ENCODE measurements at places on chromosomes 5 and 9.

DNA sequence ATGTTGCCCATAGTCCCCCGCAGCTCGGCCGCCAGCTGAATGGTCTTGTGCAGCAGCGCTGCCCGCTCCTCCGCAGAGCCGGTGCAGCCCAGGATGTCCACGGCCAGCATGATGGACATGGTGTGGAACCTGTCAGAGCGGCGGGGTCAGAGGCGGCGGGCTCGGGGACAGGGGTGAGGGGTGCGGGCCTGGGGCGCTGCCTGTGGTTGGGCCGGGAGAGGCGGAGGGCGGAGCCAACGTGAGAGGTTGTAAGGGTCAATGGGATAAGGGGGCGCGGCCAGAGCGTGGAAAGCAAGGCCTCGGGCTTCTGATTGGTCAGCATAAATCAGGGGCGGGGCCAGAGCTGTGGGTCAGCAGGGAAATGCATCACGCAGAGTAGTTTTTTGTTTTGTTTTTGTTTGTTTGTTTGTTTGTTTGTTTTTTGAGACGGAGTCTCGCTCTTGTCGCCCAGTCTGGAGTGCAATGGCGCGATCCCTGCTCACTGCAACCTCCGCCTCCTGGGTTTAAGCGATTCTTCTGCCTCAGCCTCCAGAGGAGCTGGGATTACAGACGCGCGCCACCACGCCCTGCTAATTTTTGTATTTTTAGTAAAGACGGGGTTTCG is 6.8 kb upstream of the TOR2A start:
- peak; percentile 91 for DNase-seq

DNA sequence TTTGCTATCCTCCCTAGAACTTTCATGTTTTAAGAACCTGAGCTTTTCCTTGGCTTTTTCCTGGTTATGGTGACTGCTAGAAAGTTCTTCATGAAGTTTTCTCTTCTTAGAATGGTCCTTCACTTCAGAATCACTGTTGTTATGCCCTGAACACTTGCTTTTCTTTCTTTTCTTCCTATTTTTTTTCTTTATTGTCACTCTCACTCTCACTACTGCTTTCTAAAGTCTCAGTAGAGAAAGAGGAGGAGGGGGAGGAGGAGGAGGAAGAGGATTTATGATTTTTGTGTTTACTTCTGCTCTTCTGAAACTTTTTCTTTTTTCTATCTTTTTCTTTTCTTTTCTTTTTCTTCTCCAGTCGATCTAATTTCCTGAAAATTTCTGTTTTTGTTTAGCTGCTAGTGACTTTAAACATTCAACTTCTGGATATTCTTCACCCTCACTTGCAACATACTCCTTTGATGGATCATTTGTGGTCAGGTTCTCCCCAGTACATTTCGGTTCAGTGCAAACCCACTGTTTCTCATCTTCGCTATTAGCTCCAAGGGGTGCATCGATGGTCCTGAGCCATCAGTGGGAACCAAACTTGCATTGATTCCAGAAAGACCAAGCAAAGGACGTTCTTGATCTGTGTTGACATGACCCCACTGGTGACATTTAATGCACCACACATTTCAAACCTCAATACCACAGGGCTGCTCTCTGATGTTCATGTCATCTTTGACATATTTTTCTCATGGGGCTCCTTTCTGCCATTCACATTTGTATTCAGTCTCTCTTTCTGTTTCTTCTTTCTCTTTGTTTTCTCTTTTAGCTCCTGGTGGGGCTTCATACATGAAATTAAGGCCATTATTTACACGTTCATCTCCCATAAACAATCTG is 81.6 kb upstream of the HAND1 start:
- no peak for DNase-seq

GRCh38 chr5:36723912-36724311 is 117.5 kb downstream of the SLC1A3 start:
- DNase-seq = no peak

GRCh38 chr5:76604838-76605237 is 18.4 kb downstream of the F2RL2 start:
- DNase-seq = no peak

DNA sequence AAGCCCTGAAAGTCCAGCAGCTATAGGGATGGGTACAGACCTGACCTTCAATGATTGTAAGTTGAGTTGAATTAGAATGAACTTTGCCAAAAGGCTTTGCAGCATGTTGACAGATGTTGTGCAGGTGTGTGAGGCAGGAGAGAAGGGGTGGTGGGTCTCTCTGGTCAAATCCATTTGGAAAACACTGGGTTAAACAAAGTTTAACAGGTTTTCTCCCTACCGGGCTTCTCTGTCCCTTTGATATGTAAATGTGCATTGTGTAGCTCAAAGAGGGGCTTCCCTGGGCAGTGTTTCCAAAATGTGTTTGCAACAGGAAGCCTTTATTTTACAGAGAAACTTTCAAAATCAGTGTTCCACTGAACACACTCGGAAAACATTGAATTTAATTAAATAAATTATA is 72.1 kb upstream of the BRINP1 start:
- no peak for DNase-seq

DNA sequence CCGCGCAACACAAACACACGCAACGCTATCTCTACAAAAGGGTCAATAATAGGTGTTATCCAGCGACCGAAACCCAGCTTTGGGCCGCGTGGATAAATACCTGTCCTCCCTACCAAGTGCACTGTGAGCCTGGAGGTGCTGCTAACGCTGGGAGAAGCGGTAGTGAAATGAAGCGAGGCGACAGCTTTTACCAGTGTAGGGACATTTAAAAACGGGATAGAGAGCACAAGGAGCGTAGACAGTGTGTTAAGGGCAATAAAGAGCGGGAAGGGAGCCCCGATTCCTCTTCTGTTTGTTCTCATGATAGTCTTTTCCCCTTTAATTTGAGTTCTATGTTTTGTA is 421 bp upstream of the DEPDC1B start:
- no peak for DNase-seq

DNA sequence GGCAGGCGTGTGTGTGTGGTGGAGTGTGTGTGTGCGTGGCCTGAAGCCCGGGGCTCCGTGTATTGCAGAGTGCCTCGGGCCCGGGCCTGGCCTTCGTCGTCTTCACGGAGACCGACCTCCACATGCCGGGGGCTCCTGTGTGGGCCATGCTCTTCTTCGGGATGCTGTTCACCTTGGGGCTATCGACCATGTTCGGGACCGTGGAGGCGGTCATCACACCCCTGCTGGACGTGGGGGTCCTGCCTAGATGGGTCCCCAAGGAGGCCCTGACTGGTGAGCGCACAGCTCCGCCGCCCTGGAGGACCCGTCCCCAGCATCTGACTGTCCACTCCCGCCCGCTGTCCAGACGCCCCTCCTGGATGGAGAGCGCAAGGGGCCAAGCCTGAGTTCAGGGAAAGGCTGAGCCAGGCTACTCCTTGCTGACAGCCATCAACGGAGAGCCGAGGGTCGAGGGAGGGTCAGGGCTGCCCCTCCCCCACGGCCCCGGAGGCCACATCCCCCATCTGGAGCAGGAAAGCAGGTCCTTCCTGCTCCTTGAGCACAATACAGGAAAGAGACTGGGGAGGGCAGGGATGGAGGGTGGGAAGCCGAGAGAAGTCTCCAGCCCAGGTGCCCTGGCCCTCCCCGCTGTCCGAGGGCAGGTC is 18.4 kb downstream of the SLC6A18 start:
- no peak for DNase-seq

DNA sequence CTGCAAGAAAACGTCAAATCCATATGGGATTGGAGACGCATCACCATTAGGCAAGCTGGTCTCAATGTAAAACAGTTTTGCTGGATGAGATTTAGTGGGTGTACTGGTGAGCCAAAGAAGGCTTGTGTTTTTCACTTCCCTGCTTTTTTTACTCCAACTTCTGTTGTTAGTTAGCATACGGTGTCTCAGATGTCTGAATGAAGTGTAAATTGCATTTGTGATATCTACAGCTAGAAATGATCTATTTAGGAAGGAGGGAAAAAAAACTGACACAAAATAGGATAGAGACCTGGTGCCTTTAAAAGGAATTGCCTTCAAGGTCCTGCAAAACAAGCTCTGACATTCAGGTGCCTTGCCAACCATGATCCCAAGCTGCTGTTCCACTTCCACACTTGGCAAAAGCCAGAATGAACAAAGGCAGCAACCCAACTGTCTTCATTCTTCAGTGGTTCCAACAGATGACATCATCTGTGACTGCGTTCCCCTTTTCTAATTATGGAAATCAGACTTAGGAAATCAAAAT is 104.2 kb upstream of the RAI14 start:
- DNase-seq = no peak

GRCh38 chr5:40841068-40841805 is at the start of gene CARD6:
Gene CARD6, plus strand, starts transcription at chr5:40841367. Its CDS starts 16 bp downstream, at chr5:40841383.
- DNase-seq = no peak
